ENCODE measurements at places on chromosomes 1 and 21.

GRCh38 chr1:89005286-89006151 lies 13.1 kb upstream of the KYAT3 start:
- no peak for DNase-seq

DNA sequence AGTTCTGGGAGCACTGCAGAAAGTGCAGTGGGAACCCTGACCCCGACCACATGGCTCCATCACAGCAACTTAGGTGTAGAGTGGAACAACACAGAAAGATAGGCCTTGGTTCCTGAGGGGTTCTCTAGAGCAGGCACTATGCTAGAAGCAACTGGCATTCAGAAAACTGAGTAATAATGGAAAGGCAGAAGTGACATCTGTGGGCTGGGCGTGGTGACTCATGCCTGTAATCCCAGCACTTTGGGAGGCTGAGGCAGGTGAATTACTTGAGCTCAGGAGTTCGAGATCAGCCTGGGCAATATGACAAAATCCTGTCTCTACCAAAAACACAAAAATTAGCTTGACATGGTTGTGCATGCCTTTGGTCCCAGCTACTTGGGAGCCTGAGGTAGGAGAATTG lies 5.3 kb downstream of the MRPS15 start:
- DNase-seq = peak; percentile 55

- DNase-seq = no peak
Measured at GRCh38 chr1:236395947-236396664, 2.0 kb downstream of the EDARADD start.

DNA sequence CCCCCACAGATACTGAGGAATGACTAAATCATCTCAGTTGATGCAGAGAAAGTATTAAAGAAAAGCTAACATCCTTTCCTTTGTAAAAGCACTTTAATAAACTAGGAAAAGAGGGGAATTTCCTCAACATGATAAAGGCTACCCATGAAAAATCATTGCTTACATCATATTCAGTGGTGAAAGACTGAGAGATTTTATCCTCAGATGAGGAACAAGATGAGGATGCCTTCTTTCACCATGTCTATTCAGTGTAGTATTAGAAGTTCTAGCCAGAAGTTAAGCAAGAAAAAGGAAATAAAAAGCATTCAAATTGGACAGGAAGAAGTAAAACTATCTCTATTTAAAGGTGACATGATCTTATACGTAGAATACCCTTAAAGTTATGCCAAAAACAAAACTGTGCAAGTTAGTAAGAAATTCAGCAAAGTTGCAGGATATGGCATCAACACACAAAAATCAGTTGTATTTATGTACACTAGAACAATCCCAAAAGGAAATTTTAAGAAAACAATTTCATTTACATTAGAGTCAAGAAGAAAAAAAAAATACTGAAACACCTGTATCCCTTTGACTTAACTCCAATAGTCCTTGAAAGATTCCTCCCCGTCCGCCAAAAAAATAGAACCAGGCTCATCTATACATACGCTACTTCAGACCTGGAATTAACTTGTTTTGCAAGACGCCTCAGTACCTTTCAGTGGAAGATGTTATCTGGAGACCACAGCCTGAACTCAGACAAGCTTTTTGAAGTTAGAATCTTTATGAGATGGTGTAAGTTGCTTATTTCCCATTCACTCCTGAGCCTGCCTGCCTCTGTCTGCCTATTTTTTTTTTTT lies 17.5 kb downstream of the ZMYM4 start:
- no peak for DNase-seq

DNA sequence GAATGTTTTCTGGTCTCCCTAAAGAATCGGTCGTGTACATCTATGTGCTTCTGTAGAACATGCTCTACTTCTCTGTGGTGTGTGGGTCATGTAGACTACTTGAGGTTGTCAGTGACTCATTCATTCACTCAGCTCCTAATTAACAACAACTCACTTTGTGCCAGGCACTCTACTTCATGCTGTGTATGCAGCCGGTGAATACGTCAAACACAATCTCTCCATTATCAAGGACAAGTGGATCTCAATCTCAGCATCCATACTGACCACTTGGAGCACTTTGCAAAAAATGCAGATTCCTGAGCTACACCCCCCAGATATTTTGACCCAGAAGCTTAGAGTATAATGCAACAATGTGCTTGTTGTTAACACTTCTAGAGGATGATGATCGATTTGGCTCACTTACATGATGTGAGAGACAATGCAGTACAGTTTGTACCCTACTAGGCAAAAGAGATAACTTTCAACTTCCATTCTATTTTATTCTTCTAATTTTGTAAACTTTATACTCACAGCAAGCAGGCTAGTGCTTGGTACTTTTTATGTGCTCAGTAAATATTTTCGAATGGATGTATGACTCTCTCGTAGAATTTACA lies 508.6 kb upstream of the ADAMTS5 start:
- no peak for DNase-seq

GRCh38 chr1:62599044-62599443 lies 1.7 kb downstream of the ANGPTL3 start:
- no peak for DNase-seq

GRCh38 chr1:116356673-116357072 lies 16.4 kb upstream of the ATP1A1 start:
- DNase-seq = no peak

DNA sequence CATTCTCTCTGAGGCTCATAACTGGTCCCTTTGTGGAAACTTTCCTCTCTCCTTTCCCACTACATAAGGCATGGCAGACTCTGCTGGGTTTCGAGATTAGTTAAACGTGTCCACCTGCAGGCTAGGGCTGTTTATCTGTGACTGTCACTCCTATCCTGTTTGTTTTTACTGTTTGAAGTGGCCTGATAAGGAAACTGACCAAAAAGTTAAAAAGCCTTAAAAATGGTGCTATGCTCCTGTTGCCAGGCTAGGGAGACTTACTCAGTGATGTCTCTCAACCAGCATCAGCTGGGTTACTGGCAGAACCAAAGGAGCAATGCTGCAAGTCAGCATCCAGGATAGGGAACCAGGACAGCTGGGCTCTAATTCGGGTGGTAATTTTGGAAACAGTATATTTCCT lies 3.9 kb downstream of the PIGV start:
- no peak for DNase-seq

GRCh38 chr1:113223546-113223945 lies 150.5 kb downstream of the LRIG2 start:
- DNase-seq = no peak

GRCh38 chr1:12194666-12195216 lies 27.9 kb downstream of the TNFRSF1B start:
- no peak for DNase-seq

GRCh38 chr1:110634086-110634454 lies 27.9 kb upstream of the KCNA2 start:
- no peak for DNase-seq

DNA sequence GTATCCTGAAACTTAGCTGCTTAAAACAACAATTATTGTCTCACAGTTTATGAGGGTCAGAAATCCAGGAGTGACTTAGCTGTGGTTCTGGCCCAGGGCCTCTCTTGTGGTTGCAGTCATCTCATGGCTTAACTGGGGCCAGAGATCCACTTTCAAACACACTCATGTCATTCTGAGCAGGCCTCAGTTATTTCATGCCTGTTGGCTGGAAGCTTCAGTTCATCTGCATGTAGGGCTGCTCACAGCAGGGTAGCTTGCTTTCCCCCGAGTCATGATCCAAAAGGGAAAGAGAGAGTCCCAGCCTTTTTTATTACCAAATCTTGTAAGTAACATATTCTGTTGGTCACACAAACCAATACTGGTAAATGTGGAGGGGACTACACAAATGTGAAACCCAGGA lies 96.6 kb upstream of the B3GALT2 start:
- no peak for DNase-seq

DNA sequence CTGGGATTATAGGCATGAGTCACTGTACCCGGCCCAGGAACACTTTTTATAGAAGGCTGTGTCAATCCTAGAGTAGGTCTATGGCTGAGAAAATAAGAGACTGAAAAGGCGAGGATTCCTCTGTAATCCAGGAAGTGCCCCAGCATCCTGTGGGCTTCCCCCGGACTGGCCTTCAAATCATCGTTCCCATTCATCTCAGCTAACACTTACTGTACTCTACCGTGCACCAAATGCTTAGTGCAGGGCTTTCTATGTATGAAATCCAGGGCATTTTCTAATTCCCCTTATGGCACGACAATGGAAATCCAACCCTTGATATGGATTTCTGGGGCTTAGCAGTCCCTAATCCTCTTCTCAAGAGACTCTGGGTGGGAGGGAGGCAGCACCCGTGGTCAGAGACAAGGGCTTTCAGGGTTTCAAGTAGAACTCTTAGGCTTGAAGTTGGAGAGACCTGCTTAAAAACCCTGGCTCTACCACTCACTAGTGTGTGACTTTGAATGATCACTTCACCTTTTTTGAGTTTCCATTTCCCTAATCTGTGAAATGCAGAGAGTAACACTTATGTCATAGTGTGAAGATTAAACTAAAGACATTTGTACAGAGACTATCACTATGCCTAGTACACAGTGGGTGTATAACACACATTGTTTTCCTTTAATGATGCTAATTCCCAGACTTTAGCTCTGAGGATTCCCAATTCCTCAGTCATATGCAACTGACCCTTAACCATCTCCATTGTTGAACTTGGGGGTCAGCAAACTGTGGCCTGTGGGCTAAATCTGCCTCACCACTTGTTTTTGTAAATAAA lies 20.3 kb downstream of the MECR start:
- no peak for DNase-seq

DNA sequence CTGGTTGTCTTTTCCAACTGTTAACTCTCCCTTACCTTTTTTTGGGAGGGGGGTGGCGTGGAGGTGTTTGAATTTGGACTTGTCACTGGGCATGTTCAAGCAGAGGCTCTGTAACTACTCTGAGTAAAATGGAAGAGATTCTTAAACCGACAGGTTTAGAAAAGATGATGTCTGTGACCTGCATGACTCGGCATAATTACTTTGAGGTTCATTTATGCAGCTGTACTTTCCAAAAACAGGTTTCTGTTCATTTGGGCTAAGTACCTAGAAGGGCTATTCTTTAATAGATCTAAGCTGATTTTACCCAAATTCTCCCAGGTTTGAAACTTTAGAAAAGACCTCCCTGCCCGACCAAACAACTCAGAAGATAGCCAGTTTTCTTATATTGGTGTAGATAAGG lies 80.3 kb downstream of the SLC35A3 start:
- no peak for DNase-seq

- no peak for DNase-seq
Measured at GRCh38 chr1:35931446-35932157, 697 bp downstream of the AGO3 start.

DNA sequence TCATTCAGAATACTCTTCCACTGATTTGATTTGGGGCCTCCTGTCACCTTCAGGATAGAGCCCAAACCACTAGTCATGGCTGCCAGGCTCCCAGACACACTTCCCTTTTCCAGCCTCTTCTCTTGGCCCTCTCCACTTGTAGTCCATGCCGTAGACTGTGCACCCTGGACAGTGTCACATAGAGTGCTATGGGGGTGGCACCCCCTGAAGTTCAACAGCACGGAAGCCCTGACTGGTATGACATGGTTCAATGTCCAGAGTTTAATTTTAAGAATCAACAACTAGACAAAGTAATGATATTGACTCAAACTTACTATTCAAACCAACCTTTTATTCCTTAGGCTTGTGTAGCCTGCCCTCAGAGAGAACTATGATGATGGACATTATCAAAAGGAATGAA lies 22.3 kb downstream of the FMO2 start:
- no peak for DNase-seq

DNA sequence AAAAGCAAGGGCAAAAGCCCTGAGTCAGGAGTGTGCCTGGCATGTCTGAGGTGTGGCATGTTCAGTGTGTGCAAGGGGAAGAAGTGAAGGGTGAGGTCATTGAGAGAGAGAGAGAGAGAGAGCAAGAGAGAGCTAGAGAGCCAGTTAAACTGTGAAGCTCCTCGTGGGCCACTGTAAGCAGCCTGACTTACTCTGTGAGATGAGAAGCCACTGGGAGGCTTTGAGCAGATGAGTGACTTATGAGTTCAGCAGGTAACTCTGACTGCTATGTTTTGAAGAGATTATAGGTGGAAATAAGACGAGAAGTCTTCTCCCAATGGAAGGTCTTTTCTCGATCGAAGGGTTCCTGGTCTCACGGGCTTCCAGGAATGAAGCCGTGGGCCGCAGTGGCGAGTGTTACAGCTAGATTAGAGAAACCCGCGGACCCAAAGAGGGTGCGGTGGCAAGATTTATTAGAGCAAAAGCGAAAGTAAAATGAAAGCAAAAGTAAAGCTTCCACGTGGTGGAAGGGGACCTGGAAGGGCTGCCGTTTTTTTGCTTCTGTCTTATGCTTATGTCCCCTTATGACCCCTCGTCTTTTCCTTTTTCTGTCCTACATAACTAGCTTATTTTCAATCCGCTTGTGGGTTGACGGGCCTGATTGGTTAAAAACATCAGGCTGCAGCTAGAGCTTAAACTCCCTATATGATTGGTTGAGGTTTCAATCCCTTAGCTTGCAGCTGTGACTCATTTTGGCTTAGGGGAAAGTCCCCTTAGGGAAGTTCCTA lies 323.1 kb upstream of the FAM78B start:
- DNase-seq = peak; percentile 34

DNA sequence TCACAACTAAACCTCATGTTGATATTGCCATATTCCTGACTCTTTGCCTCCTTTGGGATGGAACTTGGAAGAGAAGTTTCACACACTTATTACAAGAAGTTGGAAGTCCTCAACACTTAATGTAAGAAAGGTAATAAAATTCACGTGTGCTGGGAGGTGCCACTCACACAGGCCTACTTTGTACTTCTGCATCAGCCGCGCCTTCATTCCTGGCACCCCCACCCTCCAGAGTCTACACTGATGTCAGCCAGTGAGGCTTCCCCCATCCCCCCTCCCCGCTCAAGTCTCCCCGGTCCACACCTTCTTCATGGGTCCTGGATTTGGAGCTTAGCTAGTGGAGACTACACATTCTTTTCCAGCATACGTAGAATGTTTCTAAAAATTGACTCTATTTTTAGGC lies 24.8 kb upstream of the SLC45A1 start:
- no peak for DNase-seq

DNA sequence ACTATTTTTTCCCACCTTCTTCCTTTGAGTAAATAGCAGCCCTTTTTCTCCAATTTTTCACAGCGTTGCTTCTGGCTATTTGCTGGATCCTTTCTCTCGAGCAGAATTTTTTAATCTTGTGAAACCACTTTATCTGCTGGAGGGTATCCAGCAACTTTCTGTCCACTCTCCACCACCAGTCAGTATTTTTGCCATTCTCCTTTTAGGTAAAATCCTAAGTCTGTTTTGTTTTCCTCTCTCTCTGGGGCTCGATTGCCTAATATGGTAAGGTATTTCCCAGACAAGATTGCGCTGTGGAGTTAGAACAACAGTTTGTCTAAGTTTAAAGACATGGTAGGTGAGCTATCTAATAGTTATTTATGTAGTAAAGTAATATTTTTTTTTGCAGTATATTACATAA lies 156.9 kb downstream of the PPP1R12B start:
- no peak for DNase-seq

DNA sequence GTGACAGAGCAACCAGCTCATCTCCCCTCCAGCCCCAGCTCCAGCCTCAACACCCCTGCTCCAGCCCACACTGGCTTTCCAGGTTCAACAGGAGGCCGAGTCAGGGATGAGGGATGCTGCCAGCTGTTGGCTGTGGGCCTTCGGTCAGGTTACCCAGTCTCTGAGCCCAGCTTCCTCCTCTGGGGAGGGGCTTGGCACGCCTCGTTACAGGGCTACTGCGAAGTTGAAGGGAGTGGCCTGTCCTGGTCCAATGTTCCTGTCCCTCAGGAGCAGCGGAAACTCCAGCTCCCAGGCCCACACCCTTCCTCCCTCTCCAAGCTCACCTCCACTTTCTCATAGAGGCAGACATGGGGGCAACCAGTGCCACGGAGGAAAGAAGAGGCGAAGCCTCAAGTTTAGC lies 15.1 kb upstream of the TAS1R2 start:
- no peak for DNase-seq

GRCh38 chr1:160548183-160548582 lies 25.1 kb upstream of the SLAMF6 start:
- no peak for DNase-seq
